Esophagus muscularis mucosa (tissue), 4 donors: ENCODE measurements at places on chromosomes 2 and 18. TPM values are rescaled to one million over a fixed set of nuclear protein-coding genes. Genes with fewer than 3 reads are reported as not detected.

GREB1L gene
- total RNA-seq = 14.4 TPM

DNAJC5G gene
- total RNA-seq = not detected

MCEE gene
- total RNA-seq = 13.9 TPM

ONECUT2 gene
- not detected for total RNA-seq

UGT1A4 gene
- total RNA-seq = not detected

MAB21L4 gene
- total RNA-seq = 0.83 TPM

GALNT3 gene
- 0.99 TPM for total RNA-seq

HOXD12 gene
- not detected for total RNA-seq

STAT4 gene
- total RNA-seq = 4.0 TPM

ACTG2 gene
- 7,069 TPM for total RNA-seq

CNNM3 gene
- 26.4 TPM for total RNA-seq

TM4SF20 gene
- not detected for total RNA-seq

RNF125 gene
- total RNA-seq = 5.0 TPM

ALK gene
- total RNA-seq = 0.99 TPM

TGIF1 gene
- 79.1 TPM for total RNA-seq

HOXD4 gene
- total RNA-seq = 0.98 TPM

AFF3 gene
- total RNA-seq = 65.2 TPM

CFAP65 gene
- total RNA-seq = not detected

TFPI gene
- 93.1 TPM for total RNA-seq

ANKRD30BL gene
- not detected for total RNA-seq
